ENCODE measurements at places on chromosomes 7 and 10.

- no peaks in the 10 kb centered on the region for H3K27me3 ChIP-seq
- H3K4me1 ChIP-seq, result no peaks in the 10 kb centered on the region
- H3K36me3 ChIP-seq, result no peaks in the 10 kb centered on the region
- no peak overlapping the region for H3K27ac ChIP-seq
- no peak overlapping the region for H3K4me3 ChIP-seq
Measured at GRCh38 chr7:106640368-106641141, 20.4 kb downstream of the CCDC71L start.

DNA sequence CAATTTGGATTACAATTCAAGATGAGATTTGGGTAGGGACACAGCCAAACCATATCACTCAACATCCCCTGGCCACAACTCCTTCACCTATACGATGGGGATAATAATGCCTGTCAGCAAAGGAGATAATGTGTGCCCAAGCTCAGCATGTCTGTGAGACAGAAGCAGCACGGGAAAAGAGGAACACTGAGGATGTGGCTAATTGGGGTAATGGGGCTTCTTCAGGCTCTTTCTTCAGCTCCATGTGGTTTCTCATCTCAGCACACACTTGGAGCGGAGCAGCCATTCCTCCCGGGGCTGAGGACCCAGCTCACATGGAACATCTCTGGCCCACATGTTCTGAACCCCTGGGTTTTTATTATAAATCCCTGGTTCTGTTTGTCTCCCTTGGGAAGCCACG, 136.0 kb upstream of the NAMPT start:
- no peak overlapping the region for H3K4me3 ChIP-seq
- no peak for DNase-seq
- H3K36me3 ChIP-seq, result no peaks in the 10 kb centered on the region
- no peak overlapping the region for H3K27ac ChIP-seq
- H3K4me1 ChIP-seq, result no peaks in the 10 kb centered on the region

DNA sequence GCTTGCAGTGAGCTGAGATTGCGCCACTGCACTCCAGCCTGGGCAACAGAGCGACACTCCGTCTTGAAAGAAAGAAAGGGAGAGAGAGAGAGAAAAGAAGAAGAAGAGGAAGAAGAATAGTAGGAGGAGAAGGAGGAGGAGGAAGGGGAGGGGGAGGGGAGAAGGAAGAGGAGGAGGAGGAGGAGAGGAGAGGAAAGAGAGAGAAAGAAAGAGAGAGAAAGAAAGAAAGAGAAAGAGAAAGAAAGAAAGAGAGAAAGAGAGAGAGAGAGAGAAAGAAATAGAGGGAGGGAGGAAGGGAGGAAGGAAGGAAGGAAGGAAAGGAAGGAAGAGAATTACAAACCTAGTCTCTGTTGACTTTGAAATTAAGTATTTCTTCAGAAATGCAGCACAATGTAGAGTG, 7.8 kb upstream of the SRPK2 start:
- no peak overlapping the region for H3K27ac ChIP-seq
- H3K4me1 ChIP-seq, result no peaks in the 10 kb centered on the region
- H3K27me3 ChIP-seq, result no peaks in the 10 kb centered on the region
- DNase-seq, result no peak

DNA sequence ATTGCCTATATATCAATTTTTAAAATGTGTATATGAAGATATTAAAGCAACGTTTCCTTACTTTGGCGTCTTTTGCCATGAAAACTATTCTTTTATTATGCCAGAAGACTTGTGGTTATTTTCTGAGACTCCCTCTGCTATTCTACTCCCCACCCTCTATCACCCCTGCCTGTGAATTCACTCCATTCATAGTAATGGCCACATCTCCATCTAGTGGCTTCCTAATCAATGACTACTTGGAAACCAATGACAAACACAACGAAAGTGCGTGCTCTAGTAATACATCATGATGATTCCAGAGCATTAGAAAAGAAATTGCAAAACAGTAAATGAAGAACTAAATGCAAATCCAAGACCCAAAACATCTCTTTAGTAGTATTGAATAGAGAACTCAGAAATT, 186.7 kb upstream of the HGF start:
- peak; percentile 46 for DNase-seq
- H3K36me3 ChIP-seq, result no peaks in the 10 kb centered on the region
- H3K27me3 ChIP-seq, result peaks cover 2% of the 10 kb centered on the region
- H3K4me3 ChIP-seq, result no peak overlapping the region
- no peaks in the 10 kb centered on the region for H3K4me1 ChIP-seq

DNA sequence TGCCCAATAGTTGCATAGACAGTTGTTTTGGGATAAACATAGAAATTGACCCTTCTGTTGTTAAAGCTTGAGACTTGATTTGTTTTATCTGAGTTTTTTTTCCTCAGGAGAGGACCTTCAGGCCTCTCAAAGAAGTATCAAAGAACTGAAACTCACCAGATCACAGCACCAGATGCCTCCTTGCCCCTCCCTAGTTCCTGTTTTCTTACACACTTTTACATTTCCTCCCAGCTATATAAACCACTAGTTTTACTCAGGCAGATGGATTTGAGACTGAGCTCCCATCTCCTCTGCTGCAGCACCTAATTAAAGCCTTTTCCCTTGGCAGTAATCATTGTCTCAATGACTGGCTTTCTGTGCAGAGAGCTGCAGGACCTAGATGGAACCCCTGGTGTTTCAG, 150.6 kb upstream of the NRG3 start:
- H3K4me1 ChIP-seq, result peaks cover 11% of the 10 kb centered on the region
- no peak for DNase-seq
- no peaks in the 10 kb centered on the region for H3K27me3 ChIP-seq
- no peak overlapping the region for H3K4me3 ChIP-seq
- H3K36me3 ChIP-seq, result no peaks in the 10 kb centered on the region

DNA sequence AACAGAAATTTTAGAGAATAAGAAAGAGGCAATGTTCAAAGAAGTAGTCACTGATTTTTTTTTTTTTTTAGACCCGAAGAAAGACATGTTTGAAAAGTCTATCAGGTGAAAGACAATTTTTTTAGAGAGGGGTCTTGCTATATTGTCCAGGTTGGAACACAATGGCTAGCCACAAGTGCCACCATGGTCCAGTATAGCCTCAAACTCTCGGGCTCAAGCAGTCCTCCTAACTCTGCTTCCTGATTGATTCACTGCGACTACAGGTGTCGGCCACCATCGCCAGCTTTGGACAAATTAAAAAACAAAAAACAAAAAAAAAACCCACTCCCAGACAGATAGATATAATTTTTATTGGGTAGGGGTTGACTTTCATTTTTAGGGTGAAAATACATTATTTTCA, 22.3 kb downstream of the FAM149B1 start:
- no peaks in the 10 kb centered on the region for H3K4me1 ChIP-seq
- no peak overlapping the region for H3K27ac ChIP-seq
- no peak overlapping the region for H3K4me3 ChIP-seq
- H3K36me3 ChIP-seq, result no peaks in the 10 kb centered on the region

GRCh38 chr10:88853155-88853881, 1.7 kb upstream of the ANKRD22 start:
- no peak for DNase-seq
- no peak overlapping the region for H3K27ac ChIP-seq
- no peaks in the 10 kb centered on the region for H3K4me1 ChIP-seq

DNA sequence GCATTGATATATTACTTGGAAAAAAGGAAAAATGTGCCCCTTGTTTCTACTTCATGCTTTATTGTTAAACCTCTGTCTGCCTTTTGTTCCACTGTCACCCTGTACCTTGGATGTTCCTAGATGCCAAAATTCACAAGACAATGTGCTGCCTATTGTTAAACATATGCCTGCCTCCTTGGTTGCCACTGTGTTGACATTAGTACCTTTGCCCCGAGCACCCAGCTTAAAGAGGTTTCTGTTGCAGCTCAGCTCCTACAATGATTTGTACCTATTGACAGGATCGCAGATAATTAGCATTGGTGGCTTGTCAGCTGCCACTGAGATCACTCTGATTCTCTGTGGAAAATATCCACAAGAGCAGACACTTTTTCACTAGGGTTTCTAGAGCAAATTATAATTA, 188.0 kb downstream of the KCND2 start:
- no peak overlapping the region for H3K4me3 ChIP-seq
- H3K4me1 ChIP-seq, result peaks cover 2% of the 10 kb centered on the region
- no peaks in the 10 kb centered on the region for H3K27me3 ChIP-seq
- no peak overlapping the region for H3K27ac ChIP-seq
- peak; percentile 5 for DNase-seq

DNA sequence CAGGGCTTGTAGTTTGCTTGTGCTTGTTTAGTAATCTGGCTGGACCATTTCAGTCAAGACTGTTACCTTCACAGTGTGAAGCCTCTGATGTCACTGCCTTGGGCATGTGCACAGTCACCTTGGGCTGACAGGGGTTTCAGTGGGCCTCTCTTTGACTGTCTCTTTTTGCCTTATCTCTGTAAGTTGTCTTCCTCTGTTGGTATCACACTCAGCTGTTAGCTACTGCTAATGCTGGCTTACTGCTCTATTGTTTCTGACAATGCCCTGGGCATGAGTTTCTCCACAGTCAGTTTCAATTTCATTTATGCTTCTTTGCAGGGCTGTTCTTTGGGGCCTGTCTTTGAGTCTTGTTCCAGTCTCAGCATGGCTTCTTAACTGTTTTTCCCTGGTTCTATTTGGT, 201.9 kb upstream of the SHH start:
- no peaks in the 10 kb centered on the region for H3K36me3 ChIP-seq
- H3K4me3 ChIP-seq, result no peak overlapping the region
- no peaks in the 10 kb centered on the region for H3K4me1 ChIP-seq
- no peak overlapping the region for H3K27ac ChIP-seq
- no peak for DNase-seq

DNA sequence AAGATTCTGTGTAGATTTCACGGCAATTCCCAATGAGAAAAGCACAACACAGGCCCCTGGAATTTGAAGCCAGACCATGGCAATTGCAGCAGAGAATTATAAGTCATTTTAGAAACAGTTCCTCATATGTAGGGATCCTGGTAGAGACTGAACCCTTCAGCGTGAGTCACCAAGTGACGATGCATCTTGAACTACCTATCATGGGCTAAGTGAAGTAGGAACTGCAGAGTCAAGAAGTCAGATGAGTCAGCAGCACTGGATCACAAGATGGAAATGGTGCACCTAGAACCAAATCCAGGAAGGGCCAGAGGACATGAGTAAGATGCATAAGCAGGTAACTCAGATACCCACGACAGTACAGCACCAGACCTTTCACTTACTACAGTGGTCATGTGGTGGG, 140.0 kb upstream of the TPK1 start:
- no peak for DNase-seq
- no peaks in the 10 kb centered on the region for H3K27me3 ChIP-seq
- no peak overlapping the region for H3K27ac ChIP-seq
- no peaks in the 10 kb centered on the region for H3K4me1 ChIP-seq
- H3K36me3 ChIP-seq, result no peaks in the 10 kb centered on the region
- H3K4me3 ChIP-seq, result no peak overlapping the region

- no peak overlapping the region for H3K4me3 ChIP-seq
- H3K4me1 ChIP-seq, result no peaks in the 10 kb centered on the region
- DNase-seq, result no peak
- H3K27ac ChIP-seq, result no peak overlapping the region
- peaks cover 50% of the 10 kb centered on the region for H3K36me3 ChIP-seq
Measured at GRCh38 chr7:131538813-131539179, 17.6 kb downstream of the PODXL start.

DNA sequence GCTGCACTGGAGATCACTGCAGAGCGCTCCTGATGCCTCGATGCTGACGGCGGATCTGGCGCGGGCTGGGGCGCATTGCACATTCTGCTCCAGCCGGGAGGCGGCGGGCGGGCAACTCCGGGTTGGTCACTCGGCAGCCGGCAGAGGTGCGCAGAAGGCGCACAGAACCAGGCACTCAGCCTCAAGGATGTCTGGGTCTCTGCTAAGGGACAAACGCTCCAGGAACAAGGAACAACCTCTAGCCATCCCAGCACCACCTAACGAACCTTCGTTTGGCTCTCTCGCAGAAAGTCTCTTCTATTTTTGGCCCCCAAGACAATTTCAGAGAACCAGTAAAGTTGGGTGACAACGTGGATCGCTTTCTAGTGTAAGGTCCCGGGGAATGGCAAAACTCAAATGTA, 254.6 kb downstream of the OTUD1 start:
- no peak for DNase-seq
- H3K27me3 ChIP-seq, result peaks cover 16% of the 10 kb centered on the region
- H3K4me1 ChIP-seq, result peaks cover 6% of the 10 kb centered on the region
- H3K4me3 ChIP-seq, result no peak overlapping the region
- no peak overlapping the region for H3K27ac ChIP-seq
- H3K36me3 ChIP-seq, result no peaks in the 10 kb centered on the region

- DNase-seq, result no peak
- H3K27ac ChIP-seq, result peak overlapping the region; percentile 48
- no peaks in the 10 kb centered on the region for H3K27me3 ChIP-seq
- H3K36me3 ChIP-seq, result no peaks in the 10 kb centered on the region
Measured at GRCh38 chr7:121940918-121941317, 68.0 kb downstream of the PTPRZ1 start.

- no peaks in the 10 kb centered on the region for H3K36me3 ChIP-seq
- H3K27ac ChIP-seq, result no peak overlapping the region
- no peaks in the 10 kb centered on the region for H3K27me3 ChIP-seq
Measured at GRCh38 chr10:95789902-95790301, 33.9 kb downstream of the ENTPD1 start.

DNA sequence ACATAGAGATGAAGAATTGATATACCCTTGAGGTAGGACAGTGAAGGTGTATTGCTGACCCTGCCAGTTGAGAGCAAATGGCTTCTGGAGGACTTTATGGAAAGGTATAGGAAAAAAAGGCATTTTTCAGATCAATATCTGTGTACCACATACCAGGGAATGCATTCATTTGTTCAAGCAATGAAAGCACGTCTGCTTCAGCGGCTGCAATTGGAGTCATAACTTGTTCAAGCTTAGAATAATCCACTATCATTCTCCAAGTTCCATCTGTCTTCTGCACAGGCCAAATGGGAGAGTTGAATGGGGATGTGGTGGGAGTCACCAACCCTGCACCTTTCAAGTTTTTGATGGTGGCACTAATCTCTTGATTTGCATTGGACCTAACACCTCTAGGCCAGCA, 249.6 kb upstream of the PTER start:
- no peaks in the 10 kb centered on the region for H3K36me3 ChIP-seq
- no peak overlapping the region for H3K4me3 ChIP-seq
- no peak for DNase-seq
- H3K27me3 ChIP-seq, result no peaks in the 10 kb centered on the region
- H3K4me1 ChIP-seq, result no peaks in the 10 kb centered on the region

GRCh38 chr10:67079126-67079525, 153.3 kb downstream of the LRRTM3 start:
- no peak overlapping the region for H3K27ac ChIP-seq
- no peaks in the 10 kb centered on the region for H3K4me1 ChIP-seq
- no peak for DNase-seq
- H3K4me3 ChIP-seq, result no peak overlapping the region
